ENCODE measurements at places on chromosomes 7 and 10.

GRCh38 chr7:130363026-130363847, 17.1 kb upstream of the CPA1 start:
- DNase-seq: no peak

GRCh38 chr10:58971796-58972491, 204.5 kb upstream of the PHYHIPL start:
- DNase-seq: no peak

DNA sequence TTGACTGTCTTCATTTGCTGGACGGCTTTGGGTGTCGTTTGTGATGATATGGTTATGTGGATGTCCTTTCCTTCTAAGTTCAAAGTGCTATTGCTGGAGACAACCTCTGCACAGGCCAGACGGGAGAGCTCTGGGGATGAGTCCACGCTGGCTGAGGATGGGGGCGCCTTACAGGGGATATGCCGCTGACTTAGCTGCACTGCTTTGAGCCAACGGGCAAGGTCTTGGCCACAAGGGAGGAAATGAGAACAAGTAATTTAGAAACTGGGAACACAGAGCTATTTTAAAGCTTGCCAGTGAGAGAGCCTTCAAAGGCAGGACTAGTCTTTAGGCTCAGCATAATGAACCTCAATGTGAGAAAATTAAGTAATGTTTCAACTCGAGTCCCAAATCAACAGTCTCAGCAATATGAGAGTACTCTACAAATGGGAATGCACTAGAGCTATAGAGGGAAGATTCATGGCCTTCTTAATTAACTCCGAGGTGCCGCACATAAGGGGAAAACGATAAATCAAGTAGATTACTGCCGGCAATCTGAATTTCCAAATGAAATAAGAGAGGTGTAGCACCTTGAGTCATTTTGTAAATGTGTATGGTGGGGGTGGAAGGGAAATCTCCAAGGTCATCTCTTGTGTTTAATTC, 209.3 kb downstream of the JAZF1 start:
- DNase-seq: no peak

GRCh38 chr7:1607696-1608095, 37.9 kb upstream of the PSMG3 start:
- no peak for DNase-seq

GRCh38 chr7:23332910-23333612, 33.9 kb downstream of the MALSU1 start:
- no peak for DNase-seq

- peak; percentile 89 for DNase-seq
These were observed 2.6 kb downstream of the LDB1 start for GRCh38 chr10:102117391-102118159.

DNA sequence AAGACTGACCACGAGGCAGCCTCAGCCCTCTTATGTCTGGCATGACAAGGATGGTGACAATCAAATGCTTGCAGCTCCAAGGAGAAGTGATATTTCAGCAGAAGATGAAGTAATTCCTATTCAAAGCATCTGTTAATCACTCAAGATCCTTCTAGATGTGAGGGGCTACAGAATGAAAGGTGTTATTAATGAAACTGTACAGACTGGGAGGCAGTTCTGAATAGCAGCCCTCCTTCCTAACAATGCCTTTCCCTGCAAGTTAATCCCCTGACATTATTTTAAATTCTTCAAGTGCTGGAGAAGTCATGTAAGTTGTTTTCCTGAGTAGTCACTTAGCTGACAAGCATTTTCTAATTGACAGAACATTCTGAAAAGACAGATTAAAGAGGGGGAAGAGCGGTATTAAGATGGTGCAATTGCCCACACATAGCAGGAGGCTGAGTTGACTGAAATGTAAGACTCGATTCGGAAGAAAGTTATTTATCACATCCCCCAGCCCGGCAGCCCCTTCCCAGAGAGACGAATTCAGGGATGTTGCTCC, 300.8 kb downstream of the GRID1 start:
- DNase-seq: no peak

DNA sequence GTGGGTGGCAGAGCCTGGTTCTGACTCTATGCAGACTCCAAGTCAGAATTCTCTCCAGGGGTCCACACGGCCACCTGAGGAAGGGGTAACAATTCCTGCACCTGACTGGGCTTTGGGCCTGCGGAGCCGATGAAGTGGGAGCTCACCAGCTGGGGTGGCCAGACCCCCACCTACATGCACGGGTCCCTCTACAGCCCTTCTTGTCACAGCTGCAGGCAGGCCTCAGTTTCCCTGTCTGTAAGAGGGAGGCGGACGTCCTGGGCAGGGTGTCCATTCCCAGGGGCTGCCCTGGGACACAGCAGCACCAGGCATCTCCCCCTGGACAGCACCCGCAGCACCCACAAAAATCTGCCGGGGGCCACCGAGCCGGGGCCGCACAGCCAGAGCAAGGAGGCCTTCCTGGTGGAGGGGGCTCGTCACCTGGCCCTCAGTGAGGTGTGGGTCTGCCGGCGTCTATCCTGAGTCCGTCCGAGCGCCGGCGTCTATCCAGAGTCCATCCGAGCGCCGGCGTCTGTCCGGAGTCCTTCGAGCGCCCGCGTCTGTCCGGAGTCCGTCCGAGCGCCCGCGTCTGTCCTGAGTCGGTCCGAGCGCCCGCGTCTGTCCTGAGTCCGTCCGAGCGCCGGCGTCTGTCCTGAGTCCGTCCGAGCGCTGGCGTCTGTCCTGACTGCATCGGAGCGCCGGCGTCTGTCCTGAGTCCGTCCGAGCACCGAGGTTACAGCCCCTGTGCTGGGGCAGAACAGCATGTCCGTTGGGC, 65.1 kb downstream of the PDGFA start:
- DNase-seq: no peak

DNA sequence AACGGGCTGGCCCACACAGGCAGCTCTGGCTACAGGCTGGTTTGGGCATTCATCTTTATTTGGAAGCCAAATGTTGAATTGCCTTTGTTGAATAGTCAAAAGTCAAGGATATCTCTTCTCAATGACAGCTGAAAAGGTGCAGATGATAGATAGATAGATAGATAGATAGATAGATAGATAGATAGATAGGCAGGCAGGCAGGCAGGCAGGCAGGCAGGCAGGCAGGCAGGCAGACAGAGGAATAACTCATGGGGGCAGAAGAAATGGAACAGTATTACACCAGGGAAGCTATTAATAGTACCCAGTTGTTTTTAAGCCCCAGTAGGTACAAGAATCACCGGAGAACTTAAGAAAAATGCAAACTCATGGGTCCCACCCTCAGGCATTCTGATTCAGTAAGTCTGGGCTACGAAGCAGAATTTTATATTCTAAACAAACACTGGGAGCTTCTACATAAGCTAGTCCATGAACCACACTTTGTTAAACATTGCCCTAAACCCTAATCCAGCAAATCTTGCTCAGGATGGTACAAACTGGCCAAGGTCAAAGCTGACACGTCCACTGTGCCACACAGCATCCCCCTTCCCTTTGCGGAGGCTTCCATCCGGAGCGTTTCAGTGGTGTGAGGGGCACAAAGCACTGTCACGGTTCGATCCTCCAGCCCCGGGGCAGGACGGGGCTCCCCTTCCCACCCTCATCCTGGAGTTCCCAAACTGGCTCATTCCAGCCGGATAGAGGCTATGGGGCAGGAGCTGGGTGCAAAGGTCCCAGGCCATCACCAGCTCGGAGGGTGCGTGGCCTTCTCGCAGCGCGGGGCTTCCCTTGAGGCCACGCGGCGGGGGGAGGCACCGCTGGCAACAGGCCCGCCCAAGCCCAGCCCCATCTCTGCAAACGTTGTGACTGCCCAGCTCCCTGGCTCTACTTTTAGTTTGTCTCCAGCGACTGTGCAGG, 6.7 kb downstream of the PRKAG2 start:
- no peak for DNase-seq

GRCh38 chr7:150381096-150381495, 2.0 kb downstream of the ZNF775 start:
- DNase-seq: no peak

DNA sequence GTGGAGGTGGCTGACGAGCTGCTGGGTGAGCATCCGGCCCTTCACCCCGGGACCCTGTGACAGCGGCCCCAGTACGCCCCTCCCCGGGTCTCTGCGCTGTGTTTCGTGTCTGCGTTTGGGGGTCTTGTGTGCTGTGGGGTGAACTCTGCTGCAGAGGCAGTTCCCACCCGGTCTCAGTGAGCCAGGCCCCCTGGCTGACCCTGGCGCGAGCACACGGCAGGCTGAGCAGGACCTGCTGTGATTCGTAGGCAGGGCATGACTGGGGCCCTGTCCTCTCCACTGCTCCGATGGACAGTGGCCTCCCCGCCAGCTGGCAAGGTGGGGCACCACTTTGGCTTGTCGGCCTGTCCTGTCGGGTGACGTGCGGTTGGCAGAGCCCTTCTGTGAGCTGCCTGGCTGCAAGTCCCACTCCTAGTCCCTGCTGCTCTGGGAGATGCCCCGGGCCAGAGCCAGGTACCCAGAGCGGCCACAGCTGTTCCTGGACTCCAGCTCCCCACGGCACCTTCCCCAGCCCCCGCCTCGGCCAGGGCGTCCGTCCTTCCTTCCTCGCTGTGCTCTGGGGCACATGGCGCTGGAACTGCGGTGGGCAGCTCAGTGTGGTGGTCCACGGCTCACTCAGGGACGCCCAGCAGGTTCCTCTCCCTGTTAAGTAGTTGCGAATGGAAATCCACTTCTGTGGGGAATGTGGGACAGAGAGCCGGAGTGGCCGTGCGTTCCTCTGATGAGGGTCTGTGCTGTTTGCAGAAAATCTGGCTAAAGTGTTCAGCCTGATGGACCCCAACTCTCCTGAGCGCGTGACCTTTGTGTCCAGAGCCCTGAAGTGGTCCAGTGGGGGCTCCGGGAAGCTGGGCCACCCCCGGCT, 10.5 kb downstream of the GET4 start:
- DNase-seq: no peak

DNA sequence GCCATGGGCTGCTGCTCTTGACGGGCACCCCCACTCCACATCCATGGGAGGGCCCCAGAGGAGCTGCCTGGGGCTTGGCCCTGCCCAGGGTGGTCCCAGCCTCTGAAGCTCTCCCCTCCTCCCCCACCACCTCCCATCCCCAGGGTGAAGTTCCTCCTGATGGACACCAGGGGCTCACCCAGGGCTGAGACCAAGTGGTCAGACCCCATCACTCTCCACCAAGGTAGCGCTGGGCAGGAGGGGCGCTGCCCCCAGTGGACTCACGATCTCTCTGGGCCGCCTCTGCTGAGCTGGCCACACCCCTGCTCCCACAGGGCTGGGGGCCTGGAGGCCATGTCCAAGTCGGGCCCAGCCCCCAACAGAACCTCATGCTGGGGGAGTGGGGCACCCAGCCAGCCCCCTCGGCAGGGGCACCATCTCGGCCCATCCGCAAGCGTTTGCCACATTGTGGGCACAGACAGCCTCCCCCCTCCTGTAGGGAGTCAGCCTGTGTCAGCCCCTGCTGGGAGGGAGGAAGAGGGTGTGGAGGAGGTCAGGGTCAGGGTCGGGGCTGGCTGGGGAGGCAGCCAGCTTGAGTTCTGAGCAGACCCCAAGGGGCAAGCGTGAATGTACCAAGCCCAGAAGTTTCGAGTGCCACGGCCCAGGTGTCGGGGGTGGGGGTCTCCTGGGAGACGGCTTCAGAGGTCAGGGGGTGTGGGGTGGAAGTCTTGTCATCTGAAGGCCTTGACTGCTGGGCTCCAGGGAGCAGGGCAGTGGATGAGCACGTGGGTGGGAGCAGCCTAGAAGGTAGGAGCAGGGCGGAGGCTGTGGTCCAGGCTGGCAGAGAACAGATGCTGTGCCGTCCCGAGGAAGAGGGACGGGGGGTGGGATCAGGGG, 2.8 kb downstream of the UPK3B start:
- no peak for DNase-seq

- no peak for DNase-seq
These were observed 823 bp downstream of the COPG2 start for GRCh38 chr7:130667593-130668257.

- DNase-seq: no peak
These were observed 48.5 kb downstream of the FOXL3 start for GRCh38 chr7:338295-339061.

DNA sequence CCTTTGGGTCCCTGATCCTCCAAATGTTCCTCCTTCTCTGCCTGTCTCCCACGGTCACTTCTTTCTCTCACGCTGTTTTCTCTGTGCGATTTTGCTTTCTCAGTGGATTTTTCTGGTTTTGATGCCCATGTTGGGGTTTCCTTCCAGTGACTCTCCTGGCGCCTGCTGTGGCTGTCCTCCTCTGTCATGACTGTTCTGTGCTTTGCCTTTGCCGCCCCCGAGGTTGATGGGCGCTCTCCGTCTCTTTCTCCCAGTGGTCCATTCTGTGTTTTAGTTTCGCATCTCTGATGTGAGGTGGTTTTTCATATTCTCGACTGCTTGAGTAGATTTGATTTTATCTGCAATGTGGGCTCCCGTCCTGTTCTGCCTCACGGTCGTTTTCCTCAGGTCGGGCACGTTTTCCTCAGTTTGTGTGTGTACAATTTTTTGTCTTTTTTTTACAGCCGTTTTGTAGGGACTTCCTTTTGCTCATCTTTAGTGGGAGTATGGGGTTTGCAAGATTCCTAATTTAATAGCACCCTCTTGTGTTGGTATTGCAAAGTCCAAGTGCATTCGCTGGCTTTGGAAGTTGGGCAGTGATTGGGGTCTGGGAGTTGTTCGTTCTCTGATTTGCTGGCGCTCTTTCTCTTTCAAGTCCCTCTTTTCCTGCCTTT, 100.0 kb downstream of the INPP5A start:
- DNase-seq: no peak

DNA sequence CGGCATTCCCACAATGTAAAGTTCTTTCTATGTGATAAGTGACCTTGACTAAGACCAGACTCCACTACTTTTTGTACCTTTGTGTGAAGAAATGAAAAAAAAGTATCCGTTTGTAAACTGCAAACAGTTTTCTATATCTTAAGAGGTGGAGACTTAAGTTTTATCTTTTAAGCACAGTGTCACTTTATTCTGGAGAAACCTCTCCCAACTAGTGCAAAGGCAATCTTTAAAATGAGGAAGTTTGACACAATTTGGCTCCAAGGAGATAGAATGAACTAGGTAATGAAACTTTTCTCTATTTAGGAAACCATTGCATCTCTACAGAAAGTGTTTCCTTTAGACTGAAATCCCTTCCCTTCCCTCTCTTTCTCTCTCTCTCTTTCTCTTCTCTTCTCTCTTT, 122.9 kb downstream of the SAMD9 start:
- no peak for DNase-seq

DNA sequence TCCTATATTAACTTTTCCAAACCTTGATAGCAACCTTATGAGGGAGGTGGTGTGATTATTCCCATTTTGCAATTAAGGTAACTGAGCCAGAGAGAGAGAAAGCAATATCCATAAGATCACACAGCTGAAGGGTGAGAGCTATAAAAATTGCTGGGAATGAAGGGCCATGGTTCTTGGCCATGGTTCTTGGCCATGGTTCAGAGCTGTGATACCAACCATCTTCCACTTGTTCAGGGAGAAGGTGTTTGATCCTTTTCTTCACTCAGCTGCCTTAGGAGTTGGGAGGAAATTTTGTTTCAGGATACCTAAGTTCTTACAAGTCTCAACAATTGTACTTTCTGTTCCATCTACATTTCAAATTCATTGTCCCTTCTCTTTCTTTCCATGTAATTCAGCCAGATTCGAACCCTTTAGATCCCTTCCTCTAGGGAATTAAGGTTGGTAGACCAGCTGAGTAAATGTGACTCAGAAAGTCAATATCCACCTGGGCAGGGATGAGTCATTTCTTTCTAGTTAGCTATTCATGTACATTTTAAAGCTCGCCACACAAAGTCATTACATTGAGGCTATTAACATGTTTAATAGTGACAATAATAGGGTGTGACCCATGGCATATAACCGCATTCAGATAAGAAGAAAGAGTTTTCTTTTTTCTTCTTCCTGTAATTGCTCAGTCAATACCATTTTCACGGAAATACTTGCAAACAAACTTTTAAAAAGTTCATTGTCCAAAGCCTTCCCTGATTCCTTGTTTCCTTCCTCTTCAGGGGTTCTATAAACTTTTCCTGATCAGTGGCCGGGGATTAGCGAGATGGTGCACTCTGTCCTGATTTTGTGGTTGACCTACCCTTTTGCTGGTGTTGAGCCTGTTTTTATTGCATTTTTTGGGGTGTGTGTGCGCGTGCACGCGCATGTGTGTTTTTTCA, 143.4 kb downstream of the TCF7L2 start:
- no peak for DNase-seq

Data from NCI-H510A (cell line).